MG63 (cell line): ENCODE measurements at places on chromosomes 2 and 18. TPM values are rescaled to one million over a fixed set of nuclear protein-coding genes. Genes with fewer than 3 reads are reported as not detected.

GATA6 gene
- 34.0 and 42.3 TPM in 2 replicates for total RNA-seq

- DNase-seq, result no peak
Observed at GRCh38 chr2:860259-860855, 90.3 kb upstream of the SNTG2 start.

- DNase-seq, result no peak
Observed at GRCh38 chr2:150259746-150260145, 227.7 kb downstream of the RND3 start.

DNA sequence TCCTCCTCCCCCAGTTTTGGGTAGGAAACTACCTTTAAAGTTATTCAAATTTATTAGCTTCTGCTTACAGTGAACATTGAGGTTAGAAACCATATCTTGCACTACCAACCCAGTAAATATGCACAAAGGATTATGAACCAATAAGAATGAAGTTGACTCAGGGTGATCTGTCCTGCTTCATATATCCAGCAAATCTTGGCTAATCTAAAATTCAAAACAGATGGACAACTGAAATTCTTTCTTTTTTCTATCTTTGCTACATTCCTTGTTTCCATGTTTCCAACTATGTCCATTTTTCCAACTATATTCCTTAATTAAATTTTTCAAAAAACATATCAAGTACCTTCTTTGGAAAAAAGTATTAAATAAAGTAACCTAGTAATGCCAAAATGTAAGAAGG is 149.3 kb downstream of the FAM124B start:
- no peak for DNase-seq

DNA sequence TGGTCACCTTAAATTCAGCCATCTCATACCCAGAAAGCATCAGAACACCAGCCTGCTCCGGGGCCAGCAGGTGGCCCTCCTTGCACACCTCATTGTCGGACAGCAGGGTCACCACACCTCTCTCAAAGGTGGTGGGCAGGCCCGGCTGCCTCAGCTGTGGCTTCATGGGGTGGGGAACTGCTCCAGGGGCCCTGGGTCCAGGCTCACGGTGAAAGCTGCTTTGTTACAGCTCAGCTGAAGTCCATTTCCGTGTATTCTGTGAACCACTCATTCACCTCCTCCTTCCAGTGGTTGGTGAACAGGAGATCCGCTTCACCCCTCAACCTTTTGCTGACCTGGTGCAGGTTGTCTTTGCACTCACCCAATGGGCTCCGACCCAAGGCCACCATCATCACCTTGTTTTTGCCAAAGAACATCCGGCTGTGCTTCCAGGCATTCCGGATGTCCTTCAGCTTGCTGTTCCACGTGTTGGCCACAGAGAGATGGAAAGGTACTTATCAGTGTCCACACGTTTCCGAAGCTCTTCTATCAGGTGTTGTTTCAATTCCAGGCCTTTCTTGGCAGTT is 78.6 kb upstream of the LDLRAD4 start:
- no peak for DNase-seq
